ENCODE measurements at places on chromosomes 13 and 19.

- no peak for DNase-seq
These were observed 3.1 kb downstream of the SLC1A5 start for GRCh38 chr19:46785054-46785979.

GRCh38 chr13:105147461-105147860 lies 1388.0 kb downstream of the EFNB2 start:
- DNase-seq = no peak

GRCh38 chr13:28548872-28549271 lies 53.9 kb upstream of the FLT1 start:
- DNase-seq = no peak

DNA sequence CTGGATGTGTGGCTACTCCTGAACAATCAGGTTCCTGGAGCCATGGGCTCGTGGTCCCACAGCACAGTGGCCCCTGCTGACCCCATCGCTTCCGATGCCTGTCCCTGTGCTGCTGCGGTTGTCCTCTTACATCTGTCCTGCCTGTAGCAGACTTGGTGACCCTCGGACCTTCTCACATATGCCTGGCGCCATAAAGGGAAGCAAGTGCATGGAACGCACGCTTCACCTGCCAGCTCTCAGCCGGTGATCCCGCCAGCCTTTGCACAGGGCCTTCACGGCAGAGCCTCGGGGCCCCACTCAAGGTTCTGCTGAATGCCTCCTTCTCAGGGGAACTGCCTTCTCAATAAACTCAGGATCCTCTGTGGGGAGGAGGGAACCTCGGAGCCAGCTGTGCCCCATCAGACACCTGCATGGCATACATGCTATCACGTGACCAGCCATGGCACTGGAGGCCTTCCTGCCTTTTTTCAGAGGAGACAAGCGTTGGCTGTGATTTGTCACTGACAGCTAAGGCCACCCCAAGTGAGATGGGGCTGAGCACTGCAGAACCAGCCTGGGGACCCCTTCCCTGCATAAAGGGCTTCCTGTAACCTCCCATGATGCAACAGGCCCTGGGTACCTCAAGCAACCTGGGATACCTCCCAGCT lies 24.3 kb downstream of the PEPD start:
- no peak for DNase-seq

- DNase-seq = no peak
These were observed 26.1 kb downstream of the EXOC3L2 start for GRCh38 chr19:45218911-45219743.
